Cardiac muscle cell (in vitro differentiated cells and primary cell): ENCODE measurements at places on chromosomes 12 and 14.

DNA sequence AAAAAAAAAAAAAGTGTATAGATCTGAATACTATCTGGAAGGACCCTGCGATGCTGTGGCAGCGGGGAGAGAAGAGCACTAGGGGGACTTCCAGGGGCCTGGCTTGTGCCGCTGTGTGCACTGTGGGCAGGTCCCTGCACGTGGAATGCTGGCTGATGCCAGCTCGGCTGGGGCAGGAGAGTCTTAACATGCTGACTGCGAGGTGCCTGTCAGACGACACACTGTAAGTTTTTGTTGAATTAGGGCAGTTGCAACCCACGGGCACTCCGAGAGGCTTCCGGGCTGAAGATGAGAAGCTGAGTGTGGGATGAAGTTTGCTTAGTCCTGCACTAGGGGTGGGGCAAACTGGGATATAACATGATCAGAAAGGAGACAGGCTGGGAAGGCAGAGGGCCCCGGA is 10.7 kb downstream of the GLT1D1 start:
- DNase-seq = no peak
- no peak overlapping the region for H3K27ac ChIP-seq
- no peaks in the 10 kb centered on the region for H3K27me3 ChIP-seq
- H3K36me3 ChIP-seq = no peaks in the 10 kb centered on the region
- peaks cover 12% of the 10 kb centered on the region for H3K4me1 ChIP-seq

GRCh38 chr14:77268989-77269600 is 1.9 kb downstream of the NGB start:
- no peaks in the 10 kb centered on the region for H3K36me3 ChIP-seq
- no peak overlapping the region for H3K27ac ChIP-seq
- peaks cover 72% of the 10 kb centered on the region for H3K27me3 ChIP-seq
- DNase-seq = no peak
- H3K4me1 ChIP-seq = peaks cover 5% of the 10 kb centered on the region

DNA sequence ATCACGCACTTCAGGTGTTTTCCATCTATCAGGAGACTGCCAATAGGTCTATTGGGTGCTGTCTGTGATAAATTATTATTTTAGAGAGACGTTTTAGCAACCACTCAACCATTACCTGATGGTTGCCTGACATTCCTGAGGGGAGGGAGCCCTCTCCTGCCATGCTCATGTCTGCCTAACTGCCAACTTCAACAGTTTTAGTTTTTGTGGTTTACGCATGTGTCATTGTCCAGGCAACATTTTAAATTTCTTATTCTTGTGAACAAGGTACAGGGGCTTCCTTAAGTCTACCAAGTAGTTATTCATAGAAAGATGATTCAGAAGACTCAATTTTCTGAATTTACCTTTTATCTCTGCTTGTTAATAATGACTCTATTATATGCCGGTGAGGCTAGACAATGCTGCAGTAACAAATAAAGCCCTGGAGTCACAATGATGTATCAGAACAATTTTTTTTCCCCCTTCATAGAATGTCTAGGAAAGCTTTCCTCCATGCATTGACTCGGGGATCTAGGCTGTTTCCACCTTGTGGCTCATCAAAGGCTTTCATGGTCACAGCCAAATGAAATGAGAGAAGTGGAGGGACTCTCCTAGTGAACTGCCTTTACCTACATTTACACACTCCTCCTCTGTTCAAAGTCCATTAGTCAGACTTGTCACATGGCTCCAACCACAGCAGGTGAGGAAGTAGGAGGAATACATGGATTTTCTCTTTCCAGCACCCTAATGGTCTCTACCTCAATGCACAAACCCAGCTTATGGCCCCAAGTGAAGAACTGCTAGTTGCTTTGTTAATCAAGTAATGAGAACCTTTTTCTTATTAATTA is 225.8 kb downstream of the CRADD start:
- no peaks in the 10 kb centered on the region for H3K27me3 ChIP-seq
- no peak for DNase-seq

DNA sequence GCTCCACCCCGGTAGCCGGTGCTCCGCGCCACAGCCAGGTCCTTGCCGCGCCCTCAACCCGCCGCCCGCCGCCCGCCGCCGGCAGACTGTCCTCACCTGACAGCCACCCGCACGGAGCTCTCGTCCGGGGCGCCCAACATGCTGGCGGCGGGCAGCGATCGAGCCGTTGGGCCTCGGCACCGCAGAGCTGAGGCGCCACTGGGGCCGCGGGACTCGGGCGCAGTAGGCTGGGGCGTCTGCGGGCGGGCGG is 164 bp downstream of the KIF21A start:
- peak overlapping the region; percentile 77 for H3K4me3 ChIP-seq
- H3K27me3 ChIP-seq = no peaks in the 10 kb centered on the region
- peaks cover 8% of the 10 kb centered on the region for H3K4me1 ChIP-seq

DNA sequence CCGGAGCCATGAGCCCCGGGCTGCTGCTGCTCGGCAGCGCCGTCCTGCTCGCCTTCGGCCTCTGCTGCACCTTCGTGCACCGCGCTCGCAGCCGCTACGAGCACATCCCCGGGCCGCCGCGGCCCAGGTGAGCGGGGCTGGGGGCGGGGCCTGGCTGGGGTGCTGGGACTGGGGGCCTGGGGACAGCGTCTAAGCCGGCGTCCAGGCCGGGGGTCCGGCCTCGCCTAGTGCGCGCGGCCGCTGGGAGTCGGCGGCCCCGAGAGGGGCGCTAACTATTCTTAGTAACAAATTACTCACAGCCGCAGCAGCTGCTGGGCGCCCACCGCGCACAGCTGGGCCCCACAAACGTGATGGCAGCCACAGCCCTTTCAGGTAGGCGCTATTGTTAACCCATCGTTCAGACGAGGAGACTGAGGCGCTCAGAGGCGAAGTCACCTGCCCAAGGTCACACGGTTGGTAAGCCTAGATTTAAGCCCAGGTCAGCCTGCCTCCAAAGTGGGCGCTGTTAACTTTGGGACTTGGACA is 374 bp downstream of the CYP46A1 start:
- H3K27ac ChIP-seq = peak overlapping the region; percentile 92
- DNase-seq = no peak
- no peaks in the 10 kb centered on the region for H3K4me1 ChIP-seq
- H3K36me3 ChIP-seq = no peaks in the 10 kb centered on the region
- peak overlapping the region; percentile 73 for H3K4me3 ChIP-seq

DNA sequence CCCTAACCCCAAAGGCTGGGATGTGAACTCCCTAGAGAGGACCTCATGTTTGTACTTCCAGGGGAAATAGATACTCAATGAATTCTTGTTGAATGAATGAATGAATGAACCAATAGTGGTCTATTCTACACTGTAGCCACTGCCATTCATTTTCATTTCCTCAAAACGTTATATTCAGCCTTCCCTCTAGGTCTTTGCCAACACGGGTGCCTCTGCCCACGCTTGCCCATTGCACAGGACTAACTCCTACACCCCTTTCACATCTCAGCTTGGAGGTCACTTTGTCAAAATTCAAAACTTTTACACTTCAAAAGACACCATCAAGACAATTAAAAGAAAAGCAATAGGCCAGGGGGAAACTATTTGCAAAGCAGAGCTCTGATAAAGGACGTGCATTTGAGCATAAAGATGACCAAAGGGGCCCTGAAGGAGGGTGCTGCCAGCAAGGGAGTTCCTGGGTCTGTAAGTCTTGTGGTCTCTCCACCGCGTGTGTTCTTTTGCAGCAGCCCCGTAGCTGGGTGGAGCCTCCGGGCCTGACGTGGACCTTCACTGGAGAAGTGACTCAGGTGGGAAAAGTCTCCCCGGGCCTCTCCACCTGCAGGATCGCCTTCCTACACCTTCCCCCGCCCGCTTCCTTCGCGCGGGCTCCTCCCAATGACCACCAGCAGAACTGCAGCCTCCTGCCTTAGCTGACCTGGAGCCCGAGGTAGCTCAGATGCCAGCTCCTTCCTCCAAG is 31.5 kb downstream of the TMEM63C start:
- DNase-seq = peak; percentile 25
- peaks cover 41% of the 10 kb centered on the region for H3K27me3 ChIP-seq
- no peak overlapping the region for H3K4me3 ChIP-seq

- no peaks in the 10 kb centered on the region for H3K27me3 ChIP-seq
- DNase-seq = no peak
- H3K4me1 ChIP-seq = peaks cover 9% of the 10 kb centered on the region
- H3K27ac ChIP-seq = no peak overlapping the region
- H3K4me3 ChIP-seq = no peak overlapping the region
- H3K36me3 ChIP-seq = no peaks in the 10 kb centered on the region
Observed at GRCh38 chr14:24828486-24828885, 194.5 kb upstream of the GZMB start.

DNA sequence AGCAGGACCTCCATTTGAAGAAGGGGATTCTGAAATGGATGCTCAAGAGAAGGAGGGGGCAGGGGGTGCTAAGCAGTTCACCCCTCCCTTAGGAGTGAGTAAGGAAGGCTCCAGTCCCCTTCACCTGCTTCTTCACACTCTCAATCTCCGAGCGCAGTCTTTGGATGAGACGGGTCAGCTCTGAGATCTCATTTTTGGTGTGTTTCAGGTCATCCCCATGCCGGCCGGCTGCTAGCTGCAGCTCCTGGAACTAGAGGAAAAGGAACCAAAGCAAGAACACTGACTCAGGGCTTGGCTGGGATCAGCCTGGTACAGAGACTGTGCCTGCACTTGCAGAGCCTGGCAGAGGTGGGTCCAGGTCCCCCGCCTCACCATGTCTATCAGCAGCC is 7.3 kb downstream of the KRT73 start:
- no peak for DNase-seq
- H3K27me3 ChIP-seq = peaks cover 64% of the 10 kb centered on the region
- no peaks in the 10 kb centered on the region for H3K4me1 ChIP-seq
- H3K36me3 ChIP-seq = no peaks in the 10 kb centered on the region
- no peak overlapping the region for H3K4me3 ChIP-seq
- no peak overlapping the region for H3K27ac ChIP-seq

- no peak overlapping the region for H3K4me3 ChIP-seq
- H3K27ac ChIP-seq = no peak overlapping the region
- no peaks in the 10 kb centered on the region for H3K27me3 ChIP-seq
- no peaks in the 10 kb centered on the region for H3K36me3 ChIP-seq
- H3K4me1 ChIP-seq = no peaks in the 10 kb centered on the region
Observed at GRCh38 chr12:109868182-109869051, 11.9 kb downstream of the GLTP start.

GRCh38 chr14:30528119-30528518 is 30.8 kb upstream of the G2E3 start:
- no peak overlapping the region for H3K4me3 ChIP-seq
- DNase-seq = peak; percentile 38
- H3K27ac ChIP-seq = no peak overlapping the region
- no peaks in the 10 kb centered on the region for H3K4me1 ChIP-seq
- H3K36me3 ChIP-seq = no peaks in the 10 kb centered on the region

DNA sequence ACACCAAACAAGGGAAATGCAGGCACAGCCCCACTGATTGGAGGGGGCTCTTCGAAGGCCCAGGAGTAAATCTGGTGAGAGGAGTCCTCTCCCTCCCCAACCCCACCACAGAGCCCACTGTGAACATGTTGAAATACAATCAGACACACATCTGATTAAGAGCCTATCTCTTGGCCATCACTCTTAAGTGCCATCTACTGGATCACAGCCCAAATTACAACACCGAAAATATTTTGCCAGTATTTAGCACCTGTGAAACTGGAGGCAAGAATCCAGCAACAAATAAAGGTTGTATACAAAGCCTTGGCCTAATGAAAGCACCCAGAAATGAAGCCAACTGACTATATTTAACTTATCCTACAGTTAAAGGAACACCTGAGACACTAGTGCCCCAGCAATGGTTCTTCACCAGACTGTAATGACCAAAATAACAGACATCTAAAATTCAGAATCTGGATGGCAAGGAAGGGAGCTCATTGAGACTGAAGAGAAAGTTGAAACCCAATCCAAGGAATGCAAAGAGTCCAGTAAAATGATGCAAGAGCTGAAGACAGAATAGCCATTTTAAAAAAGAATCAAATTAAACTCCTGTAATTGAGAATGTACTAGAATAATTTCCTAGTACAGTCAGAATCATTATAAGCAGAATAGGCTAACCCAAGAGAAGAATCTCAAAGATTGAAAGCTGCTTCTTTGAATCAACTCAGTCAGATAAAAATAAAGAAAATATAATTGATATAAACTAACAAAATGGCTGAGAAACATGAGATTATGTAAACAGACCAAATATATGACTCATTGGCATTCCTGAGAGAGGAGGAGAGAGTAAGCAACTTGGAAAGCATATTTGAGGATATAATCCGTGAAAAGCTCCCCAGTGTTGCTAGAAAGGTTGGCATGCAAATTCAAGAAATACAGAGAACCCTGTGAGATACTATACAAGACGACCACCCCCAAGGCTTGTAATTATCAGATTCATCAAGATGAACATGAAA is 1117.0 kb downstream of the FLRT2 start:
- H3K27ac ChIP-seq = no peak overlapping the region
- H3K4me3 ChIP-seq = no peak overlapping the region
- peak; percentile 19 for DNase-seq
- H3K4me1 ChIP-seq = no peaks in the 10 kb centered on the region
- no peaks in the 10 kb centered on the region for H3K27me3 ChIP-seq

GRCh38 chr14:68741839-68742470 is 50.9 kb downstream of the ZFP36L1 start:
- H3K36me3 ChIP-seq = no peaks in the 10 kb centered on the region
- DNase-seq = no peak
- no peak overlapping the region for H3K4me3 ChIP-seq
- H3K4me1 ChIP-seq = peaks cover 28% of the 10 kb centered on the region
- no peak overlapping the region for H3K27ac ChIP-seq
- H3K27me3 ChIP-seq = no peaks in the 10 kb centered on the region

GRCh38 chr12:92942905-92943304 is 13.8 kb upstream of the EEA1 start:
- no peaks in the 10 kb centered on the region for H3K36me3 ChIP-seq
- no peaks in the 10 kb centered on the region for H3K27me3 ChIP-seq
- peak; percentile 95 for DNase-seq
- no peak overlapping the region for H3K27ac ChIP-seq
- H3K4me1 ChIP-seq = no peaks in the 10 kb centered on the region

DNA sequence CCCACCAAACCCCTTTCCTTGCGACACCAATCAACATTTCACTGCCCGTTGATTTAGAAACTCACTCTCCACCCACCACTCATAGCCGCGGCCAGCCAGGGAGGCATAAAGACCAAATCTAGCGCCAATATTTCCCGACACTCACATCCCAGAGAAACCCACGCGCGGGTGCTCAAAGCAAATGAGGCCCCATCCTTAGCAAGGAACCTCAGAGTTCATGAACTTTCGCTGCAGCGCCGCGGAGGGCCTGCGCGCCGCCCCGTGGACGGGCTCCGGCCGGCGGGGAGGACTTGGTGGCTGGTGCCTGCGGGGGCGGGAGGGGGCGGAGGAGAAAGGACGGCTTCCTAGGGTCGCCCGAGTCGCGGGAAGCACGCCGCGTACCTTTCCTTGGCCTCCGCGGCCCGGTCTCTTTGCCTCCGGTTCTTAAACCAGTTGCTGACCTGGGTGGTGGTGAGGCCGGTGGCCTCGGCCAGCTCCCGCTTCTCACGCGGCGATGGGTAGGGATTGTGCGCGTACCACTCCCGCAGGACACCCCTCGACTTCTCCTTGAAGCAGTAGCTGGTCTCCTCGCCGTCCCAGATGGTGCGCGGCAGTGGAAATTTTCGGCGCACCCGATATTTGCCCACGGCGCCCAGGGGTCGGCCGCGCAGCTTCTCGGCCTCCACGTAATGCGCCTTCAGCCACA is 886 bp downstream of the SIX1 start:
- H3K27me3 ChIP-seq = peaks cover 100% of the 10 kb centered on the region
- peak overlapping the region; percentile 44 for H3K4me3 ChIP-seq
- no peak overlapping the region for H3K27ac ChIP-seq
- DNase-seq = peak; percentile 27

- no peak for DNase-seq
- H3K4me1 ChIP-seq = no peaks in the 10 kb centered on the region
- no peaks in the 10 kb centered on the region for H3K36me3 ChIP-seq
- no peaks in the 10 kb centered on the region for H3K27me3 ChIP-seq
Observed at GRCh38 chr14:40985584-40985983, 621.1 kb upstream of the LRFN5 start.
